NCI-H187 (cell line): ENCODE measurements at places on chromosomes 12 and 14.

GRCh38 chr14:63470962-63471793 is 72.0 kb downstream of the PPP2R5E start:
- no peak for DNase-seq

GRCh38 chr14:99475179-99475578 is 5.5 kb downstream of the SETD3 start:
- no peak for DNase-seq

DNA sequence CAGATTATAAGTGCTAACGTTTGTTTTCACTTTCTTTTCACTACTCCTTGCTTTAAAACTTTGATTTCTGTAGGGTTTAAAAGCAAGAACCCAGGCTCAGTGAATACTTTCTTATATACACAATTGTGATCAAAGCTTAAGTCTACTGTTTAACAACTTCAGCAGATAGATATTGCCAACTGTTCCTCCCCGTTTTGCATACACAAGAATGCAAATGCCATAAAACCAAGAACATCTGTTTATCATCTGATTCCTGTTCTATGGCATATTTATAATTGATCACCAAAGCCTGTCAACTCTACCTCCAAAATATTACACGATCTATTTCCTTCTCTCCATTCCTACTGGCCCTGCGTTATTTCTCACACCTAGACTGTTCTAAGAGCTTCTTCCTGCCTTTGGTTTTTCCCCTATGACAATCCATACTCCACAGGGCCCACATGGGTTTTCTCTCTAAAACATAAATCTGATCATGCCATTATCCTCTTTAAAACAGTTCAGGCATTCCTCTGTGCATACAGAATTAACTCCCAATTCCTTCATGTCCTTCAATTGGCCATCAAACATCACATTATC is 15.9 kb downstream of the MED13L start:
- no peak for DNase-seq

- no peak for DNase-seq
Measured at GRCh38 chr12:95417372-95417771, 56.6 kb upstream of the METAP2 start.

DNA sequence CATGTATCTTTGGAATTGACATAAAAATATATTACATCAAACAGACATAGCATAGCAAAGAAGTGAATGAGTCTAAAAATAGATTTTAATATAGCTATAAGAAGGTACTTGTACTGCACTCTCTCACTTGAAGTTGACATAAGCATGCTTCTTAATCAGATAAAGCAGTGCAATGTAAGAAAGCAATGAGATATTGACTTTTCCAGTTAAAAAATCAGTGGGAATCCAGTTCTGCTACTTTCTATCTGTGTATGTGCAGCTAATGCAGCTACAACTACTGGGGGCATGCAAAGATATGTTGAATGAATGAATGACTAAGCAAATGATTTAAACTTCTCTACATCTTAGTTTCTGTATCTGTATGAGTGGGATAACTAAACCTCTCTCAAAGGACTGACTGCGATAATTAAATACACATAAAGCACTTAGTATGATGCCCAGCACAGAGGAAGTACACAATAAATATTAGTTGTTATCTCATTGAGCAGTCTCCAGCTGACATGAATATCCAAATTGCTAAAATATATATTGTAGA is 10.3 kb downstream of the WASHC3 start:
- DNase-seq, result no peak

GRCh38 chr12:95882080-95882479 is 23.3 kb downstream of the SNRPF start:
- DNase-seq, result no peak

GRCh38 chr12:120094485-120094884 is 22.1 kb downstream of the RAB35 start:
- DNase-seq, result no peak

GRCh38 chr12:54378796-54379397 is 5.6 kb downstream of the ZNF385A start:
- DNase-seq, result no peak

DNA sequence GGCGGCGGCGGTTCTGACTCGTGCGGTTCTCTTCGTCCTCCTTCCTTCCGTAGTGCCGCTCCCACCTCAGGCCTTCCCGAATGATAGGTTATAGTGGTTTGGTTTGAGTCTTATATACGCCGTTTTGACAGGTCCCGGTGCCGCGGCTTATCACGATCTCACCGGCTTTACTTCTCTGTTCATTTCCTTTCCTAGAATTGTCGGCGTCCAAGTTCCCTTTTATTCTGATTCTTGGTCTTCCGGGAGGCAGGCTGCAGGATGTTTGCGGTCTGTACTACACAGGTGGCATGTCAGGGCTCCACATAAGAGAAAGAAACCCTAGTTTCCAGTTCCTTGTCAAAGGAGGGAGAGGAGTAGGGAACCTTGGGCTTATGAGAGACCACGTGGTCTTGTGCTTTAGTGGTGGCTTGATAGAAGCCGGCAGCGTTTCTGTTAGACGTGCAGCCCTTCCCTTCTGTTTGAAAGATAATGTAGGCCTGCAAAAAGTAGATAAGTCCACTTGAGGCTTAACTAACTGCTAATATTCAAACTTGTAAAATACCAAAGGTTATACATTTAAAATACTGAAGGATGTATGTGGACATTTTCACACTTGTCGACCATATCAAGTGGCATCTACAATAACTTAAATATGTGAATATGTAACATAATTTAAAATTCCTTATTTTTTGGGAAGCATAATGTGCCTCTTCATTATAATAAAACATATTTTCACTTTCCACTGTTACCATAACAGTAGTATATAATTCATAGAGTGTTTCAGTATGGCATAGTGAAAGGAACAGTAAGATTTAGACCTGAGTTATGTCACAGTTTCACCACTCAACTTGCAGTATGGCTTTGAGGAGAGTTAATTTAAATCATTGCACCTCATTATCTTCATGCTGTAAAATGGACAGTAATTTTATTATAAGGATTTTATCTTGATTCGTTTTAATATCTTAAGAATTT is 804 bp downstream of the USP15 start:
- DNase-seq, result peak; percentile 37

- no peak for DNase-seq
Measured at GRCh38 chr12:90013409-90013808, 304.8 kb upstream of the ATP2B1 start.

GRCh38 chr14:29039171-29039570 is 272.6 kb downstream of the FOXG1 start:
- DNase-seq, result no peak

- no peak for DNase-seq
Measured at GRCh38 chr14:55715889-55716288, 135.9 kb downstream of the KTN1 start.

- no peak for DNase-seq
Measured at GRCh38 chr12:8032242-8033152, at the start of gene FOXJ2. TSS of gene FOXJ2 (plus strand) at chr12:8032716. CDS start at chr12:8039833, 7,117 bp downstream.

GRCh38 chr12:6943389-6943721 is 261 bp upstream of the RNU7-1 start:
- peak; percentile 51 for DNase-seq

DNA sequence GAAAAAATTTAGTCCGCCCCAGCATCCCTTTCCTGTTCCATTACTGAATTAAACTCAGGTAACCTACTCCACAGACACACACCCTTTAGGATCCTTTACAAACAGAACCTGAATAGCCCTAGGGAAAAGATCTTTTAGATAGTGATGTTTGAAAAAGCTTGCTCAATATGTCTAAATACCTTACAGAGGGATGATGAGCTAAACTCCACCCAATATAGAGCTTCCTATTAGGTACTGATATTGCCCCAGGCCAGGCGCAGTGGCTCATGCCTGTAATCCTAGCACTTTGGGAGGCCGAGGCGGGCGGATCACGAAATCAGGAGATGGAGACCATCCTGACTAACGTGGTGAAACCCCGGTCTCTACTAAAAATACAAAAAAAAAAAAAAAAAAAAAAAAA is 50.1 kb downstream of the FERMT2 start:
- no peak for DNase-seq

- no peak for DNase-seq
Measured at GRCh38 chr12:131108177-131108955, 154.7 kb downstream of the ADGRD1 start.

DNA sequence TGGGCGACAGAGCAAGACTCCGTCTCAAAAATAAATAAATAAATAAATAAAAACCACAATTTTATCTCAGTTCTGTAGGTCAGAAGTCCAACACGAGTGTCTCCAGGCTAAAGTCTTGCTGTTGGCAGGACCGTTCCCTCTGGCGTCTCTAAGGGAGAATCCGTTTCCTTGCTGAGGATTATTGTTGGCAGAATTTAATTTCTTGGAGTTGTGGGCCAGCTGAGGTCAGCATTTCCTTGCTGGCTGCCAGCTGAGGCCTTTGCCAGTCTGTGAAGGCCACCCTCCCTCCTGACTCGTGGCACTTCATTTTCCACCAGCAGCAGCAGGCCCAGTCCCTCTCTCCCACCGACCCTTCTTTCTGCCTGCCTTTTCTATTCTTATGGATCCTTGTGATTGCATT is 17.2 kb downstream of the PSMC1 start:
- DNase-seq, result no peak

GRCh38 chr12:102439426-102440405 is 40.6 kb downstream of the IGF1 start:
- DNase-seq, result no peak

DNA sequence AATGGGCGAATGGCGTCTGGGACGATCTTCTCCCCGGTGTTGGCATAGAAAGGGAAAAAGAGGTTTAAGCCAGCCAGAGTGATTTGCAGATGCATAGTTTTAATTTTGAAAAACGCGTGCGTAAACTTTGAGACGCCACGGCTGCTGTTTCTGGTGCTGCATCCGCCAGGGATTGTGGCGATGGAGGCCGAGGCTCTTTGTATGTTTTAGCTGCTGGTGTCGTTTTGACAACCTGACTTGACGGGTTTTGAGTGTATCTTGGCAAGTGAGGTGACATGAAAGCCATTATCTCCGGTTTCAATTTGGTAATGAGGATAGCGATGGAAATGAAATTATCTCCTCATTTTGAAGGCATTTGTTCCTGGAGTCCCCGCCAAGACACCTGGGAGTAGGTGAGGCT is 1.6 kb downstream of the PTGDR start:
- DNase-seq, result no peak

GRCh38 chr14:62133776-62134550 is 371.7 kb downstream of the SNAPC1 start:
- no peak for DNase-seq
